Uterine smooth muscle cell (primary cell): ENCODE measurements at places on chromosomes 4 and X. TPM values are rescaled to one million over a fixed set of nuclear protein-coding genes. Genes with fewer than 3 reads are reported as not detected.

Gene ASB12
- not detected in 2 replicates for total RNA-seq

Gene FANCB
- total RNA-seq = 10.1 and 15.2 TPM in 2 replicates

Gene DSPP
- not detected in 2 replicates for total RNA-seq

Gene CTAG1A
- total RNA-seq = not detected in 2 replicates

Gene MAGED4B
- total RNA-seq = 19.7 and 41.5 TPM in 2 replicates

Gene CT45A10
- not detected in 2 replicates for total RNA-seq

Gene SMAD1
- 9.2 and 16.4 TPM in 2 replicates for total RNA-seq

Gene KLHL15
- total RNA-seq = 8.9 and 11.0 TPM in 2 replicates
